Activated CD4-positive, CD25-positive, alpha-beta regulatory T cell treated with anti-CD3 and anti-CD28 coated beads, Interleukin-2, amount 50 U/mL, for 24 hours (primary cell): ENCODE measurements at places on chromosomes 11 and 22.

GRCh38 chr11:133951327-133952198, 5.2 kb downstream of the IGSF9B start:
- no peak for ATAC-seq

DNA sequence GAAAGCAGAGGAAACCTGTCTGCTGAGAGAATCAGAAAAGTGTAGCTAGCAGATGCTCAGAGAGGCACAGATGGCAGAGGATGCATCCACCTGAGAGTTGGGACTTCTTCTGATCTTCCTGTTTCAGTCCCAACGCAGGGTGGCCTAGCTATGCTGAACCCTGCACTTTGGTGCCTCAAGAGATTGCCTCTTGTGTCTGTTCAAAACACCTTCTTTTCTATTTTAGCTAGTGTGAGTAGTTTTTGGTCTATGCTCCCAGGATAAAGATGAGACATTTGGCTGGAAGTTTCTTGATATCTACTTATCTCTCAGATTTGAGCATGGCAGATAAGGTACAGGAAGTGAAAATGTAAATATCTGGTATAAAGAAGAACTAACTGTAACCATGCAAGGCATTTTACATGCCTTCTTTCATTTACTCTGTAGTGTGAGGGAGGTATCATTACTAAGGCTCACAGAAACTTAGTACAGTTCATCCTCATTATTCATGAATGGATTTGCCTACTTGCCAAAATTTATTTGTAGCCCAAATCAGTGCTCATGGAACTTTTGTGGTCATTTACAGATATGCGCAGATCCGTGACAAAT, 47.0 kb upstream of the PSMA1 start:
- no peak for ATAC-seq

GRCh38 chr11:20592741-20593140, 6.7 kb upstream of the SLC6A5 start:
- ATAC-seq = no peak

DNA sequence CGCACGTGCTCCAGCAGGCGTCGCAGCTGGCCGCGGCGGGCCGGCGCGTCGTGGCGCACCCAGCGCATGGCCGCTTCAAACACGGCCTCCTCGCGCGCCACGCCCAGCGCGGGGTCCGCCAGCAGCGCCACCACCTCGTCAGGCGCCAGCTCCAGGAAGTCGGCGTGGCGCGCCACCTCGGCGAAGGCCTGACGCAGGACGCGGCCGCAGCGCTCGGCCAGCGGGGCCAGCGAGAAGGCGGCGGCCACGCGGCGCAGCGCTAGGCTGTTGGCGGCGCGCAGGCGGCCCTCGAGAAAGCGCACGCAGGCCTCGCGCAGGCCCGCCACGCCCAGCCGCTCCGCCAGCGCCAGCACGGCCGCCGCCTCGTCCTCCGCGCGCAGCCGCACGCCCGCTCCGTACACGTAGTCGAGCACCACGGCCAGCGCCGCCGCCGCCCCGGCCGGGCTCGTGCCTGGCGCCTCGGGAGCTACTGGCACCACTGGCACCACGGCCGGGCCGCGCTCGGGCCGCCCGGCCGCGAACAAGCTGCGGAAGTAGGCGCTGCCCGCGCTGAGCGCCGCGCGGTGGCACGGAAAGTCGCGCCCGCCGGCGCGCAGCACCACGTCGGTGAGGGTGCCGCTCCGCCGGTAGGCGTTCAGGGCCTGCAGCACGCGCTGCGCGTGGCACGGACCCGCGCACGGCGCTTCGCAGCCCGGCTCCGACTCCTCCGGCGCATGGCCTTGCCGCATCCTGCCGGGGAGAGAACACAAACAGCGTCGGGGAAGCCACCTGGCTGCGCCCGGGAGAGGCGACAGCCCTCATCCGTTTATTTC, 2.9 kb downstream of the KLHL35 start:
- ATAC-seq = peak; percentile 74

DNA sequence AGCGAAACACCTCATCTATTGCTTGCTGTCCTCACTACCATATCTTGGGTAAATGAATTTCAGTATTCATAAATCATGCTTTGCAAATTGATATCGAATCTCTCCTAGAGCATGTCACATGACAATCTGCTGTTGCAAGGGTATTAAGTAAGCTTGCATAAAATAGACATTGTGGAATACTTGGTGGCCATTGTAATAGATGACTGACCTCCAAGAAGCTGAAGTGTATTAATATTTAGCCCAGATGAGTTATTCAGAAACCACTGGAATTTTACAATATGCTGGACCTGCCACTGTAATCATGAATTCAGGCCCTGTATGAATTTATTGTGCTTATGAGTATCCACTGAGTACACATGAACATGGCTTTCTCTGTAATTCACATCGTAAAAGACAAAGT, 289.7 kb upstream of the ARHGAP42 start:
- no peak for ATAC-seq

DNA sequence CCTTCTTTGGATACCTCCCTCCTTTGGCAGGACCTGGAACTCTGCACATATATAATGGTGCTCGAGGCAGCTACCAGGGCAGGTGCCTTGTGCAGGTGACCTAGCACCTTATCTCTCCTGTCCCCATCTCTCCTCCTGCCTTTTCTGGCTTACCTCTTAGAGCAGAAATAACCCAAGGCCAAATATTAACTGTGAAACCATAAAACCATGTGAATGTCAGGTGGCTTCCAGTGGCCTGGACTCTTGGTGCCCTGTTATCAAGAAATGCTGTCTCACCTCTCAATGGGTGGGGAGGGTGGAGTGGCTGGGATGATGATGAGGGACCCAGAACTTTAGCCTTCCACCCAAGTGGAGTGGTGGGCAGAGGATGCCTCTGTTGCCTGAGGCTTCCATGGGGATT, 42.9 kb downstream of the YWHAH start:
- no peak for ATAC-seq

- ATAC-seq = no peak
Observed at GRCh38 chr11:102012946-102013345, 34.3 kb upstream of the CFAP300 start.

DNA sequence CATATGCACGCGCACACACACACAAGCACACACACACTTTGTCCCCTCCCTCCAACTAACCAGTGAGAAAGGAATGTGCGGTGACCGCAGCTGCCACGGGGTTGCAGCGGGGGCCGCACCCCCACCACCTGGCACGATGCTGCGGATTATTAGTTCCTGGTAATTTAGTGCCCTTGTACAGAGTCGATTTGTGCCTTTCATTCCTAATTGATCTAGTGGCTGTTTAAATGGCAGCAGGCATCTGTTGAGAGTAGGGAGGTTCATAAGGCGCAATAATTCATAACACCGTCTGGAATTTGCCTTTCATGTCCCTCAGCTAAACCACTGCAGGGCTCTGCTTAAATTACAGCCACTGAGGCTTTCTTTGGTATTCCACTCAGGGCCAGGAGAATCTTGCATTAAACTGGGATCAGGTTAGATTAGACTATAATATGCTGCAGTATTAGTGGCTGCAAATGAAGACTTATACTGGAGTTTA, 113.7 kb downstream of the FEZ1 start:
- no peak for ATAC-seq

- no peak for ATAC-seq
Observed at GRCh38 chr11:95503047-95503446, 272.0 kb upstream of the SESN3 start.

GRCh38 chr22:44482776-44483175, 15.3 kb downstream of the RTL6 start:
- ATAC-seq = no peak

DNA sequence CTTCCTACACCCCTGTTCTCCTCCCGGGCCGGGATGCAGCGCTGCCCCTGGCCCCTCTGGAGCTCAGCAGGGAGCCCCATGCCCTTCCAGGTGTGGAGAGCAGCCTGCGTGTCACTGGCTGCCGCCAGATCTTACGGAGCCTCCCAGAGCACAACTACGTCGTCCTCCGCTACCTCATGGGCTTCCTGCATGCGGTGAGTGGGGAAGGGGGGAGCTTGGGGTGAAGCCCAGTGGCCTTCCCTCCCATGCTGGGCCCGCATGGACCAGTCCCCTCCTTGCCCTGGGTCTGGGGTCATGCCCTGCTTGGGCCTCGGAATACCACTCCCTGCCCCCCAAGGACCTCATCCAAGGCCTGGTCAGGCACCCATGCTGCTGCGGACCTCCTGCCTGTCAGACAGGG, 107.3 kb downstream of the ARHGAP8 start:
- no peak for ATAC-seq

DNA sequence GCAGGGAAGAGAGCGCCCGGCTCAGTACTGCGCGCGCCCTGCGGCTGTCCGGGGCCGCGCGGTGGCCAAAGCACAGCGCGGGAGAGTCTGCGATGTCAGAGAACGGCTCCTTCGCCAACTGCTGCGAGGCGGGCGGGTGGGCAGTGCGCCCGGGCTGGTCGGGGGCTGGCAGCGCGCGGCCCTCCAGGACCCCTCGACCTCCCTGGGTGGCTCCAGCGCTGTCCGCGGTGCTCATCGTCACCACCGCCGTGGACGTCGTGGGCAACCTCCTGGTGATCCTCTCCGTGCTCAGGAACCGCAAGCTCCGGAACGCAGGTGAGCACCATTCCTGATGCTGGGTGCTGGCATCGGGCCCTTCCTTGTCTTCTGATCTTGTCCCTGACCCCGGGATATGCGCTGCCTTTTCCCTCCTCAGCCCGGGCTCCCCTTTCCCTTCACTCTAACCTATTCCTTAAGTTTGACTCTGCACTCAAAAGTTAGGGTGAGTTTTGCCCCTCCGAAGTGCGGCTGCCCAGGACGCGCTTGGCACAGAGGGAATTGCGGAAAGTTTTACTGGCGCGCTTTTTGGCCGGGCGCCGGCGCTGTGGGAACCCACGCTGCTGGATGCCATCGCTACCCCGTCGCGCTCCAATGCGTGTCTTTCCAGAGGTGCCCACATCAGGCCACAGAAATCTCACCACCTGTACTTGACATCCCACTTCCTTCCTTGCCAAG, at the start of gene MTNR1B:
Gene MTNR1B, plus strand, starts transcription at position 18 of the 714 bp plus-strand sequence. Its CDS starts 75 bp downstream, at position 93.
- ATAC-seq = no peak

- no peak for ATAC-seq
Observed at GRCh38 chr11:57619331-57619730, 21.8 kb downstream of the SERPING1 start.

- no peak for ATAC-seq
Observed at GRCh38 chr22:41264408-41264941, 21.5 kb downstream of the RANGAP1 start.

DNA sequence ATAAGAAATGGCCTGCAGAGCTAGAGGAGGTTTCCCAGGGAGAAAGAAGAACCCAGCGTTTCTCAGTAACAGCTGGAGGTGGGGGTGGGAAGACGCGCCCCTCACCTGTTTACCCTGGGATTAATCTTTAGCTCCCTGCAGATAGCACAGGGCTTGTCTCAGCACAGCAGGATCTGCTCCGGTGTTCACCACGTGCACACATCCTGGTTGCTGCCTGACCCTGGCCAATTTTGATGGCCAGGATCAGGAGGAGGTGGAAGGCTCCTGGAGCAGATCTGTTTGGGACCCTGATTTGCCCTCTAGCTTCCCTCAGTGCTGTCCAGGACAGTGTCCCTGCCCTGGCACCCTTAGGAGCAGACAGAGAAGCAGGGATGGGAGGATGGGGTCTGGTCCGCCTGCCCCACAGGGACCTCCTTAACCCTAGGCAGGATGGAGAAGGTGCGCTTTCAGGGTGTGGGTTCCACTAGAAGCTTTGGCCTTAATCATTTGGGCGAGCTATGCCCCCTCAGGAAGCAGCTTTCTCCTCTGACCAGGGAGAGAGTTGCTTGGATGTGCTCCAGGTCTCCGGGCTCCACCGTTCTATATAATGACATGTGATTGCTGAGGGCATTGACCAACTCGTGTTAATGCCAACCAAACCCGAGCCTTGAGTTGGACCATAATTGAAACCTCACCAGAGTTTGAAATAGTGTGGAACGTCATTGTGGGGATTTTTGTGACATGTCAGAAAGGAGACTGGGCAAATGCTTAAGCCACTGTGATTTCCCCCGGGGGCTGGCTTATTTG, 19.3 kb downstream of the UPB1 start:
- ATAC-seq = peak; percentile 14

DNA sequence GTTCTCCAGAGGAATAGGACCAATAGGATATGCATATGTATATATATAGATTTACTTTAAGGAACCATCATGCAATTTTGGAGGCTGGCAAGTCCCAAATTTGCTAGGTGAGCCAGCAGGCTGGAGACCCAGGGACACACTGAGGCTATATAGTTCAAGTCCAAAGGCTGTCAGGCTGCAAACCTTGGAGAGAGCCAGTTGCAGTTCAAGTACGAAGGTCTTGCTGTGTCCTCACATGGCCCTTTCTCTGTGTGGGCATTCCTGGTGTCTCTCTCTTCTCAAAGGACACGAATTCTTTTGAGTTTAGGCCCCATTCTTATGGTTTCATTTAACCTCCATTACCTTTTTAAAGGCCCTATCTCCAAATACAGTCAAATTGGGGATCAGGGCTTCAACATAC, 134.4 kb upstream of the SORL1-AS1 start:
- ATAC-seq = no peak

- ATAC-seq = no peak
Observed at GRCh38 chr11:119091178-119091577, 6.5 kb downstream of the HMBS start.

- ATAC-seq = no peak
Observed at GRCh38 chr22:46641811-46642266, 21.7 kb downstream of the GRAMD4 start.

GRCh38 chr11:10941414-10941813, 83.6 kb upstream of the ZBED5 start:
- no peak for ATAC-seq

DNA sequence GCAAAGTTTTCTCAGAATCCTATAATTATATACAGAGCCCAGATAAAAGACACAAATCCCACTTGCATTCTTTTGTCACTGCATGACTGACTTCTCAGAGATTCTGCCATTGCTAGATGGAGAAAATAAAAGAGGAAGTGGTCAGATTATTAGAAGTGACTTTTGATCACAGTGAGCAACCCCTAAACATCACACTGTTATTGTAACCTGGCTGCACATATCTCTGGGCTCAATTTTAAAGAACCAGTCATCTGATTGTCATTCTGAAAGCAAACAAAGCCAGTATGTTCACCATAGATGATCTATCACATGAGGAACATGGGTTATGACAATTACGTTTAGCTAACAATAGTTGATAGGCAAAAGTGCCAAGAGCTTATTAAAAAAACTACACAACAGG, 47.8 kb downstream of the COPB1 start:
- peak; percentile 37 for ATAC-seq

GRCh38 chr11:35962369-35963138, 18.7 kb downstream of the LDLRAD3 start:
- no peak for ATAC-seq

- ATAC-seq = no peak
Observed at GRCh38 chr11:103928040-103928801, 108.2 kb upstream of the DDI1 start.

- ATAC-seq = no peak
Observed at GRCh38 chr22:17542452-17542851, 20.8 kb upstream of the SLC25A18 start.
